ENCODE measurements at places on chromosomes 7 and 10.

GRCh38 chr10:130135676-130136225 is 440 bp upstream of the GLRX3 start:
- DNase-seq = no peak

GRCh38 chr7:22406715-22407114 is 49.8 kb upstream of the RAPGEF5 start:
- DNase-seq = no peak

DNA sequence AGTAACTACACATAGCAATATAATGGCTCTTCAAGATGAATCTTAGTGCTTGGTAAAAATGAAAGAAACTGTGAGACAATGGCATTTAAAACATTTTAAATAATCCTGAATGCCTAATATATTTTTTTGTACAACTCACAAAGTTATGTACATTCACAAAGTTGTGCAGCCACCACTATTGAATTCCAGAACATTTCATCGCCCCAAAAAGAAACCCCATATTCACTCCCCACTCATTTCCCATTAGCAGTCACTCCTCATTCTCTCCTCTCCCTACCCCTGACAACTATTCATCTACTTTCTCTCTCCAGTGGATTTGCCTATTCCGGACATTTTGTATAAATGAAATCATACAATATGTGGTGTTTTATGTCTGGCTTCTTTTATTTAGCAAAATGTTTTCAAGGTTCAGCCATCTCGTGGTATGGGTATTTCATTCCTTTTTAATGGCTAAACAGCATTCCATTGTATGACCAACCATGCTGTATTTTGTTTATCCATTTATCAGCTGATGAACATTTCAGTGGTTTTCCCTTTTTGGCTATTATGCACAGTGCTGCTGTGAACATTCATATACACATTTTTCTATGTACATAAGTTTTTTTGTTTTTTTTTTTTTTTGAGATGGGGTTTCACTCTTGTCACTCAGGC is 34.7 kb downstream of the ENTPD7 start:
- no peak for DNase-seq

- DNase-seq = no peak
Observed at GRCh38 chr7:139613971-139614411, 90.5 kb downstream of the CLEC2L start.

DNA sequence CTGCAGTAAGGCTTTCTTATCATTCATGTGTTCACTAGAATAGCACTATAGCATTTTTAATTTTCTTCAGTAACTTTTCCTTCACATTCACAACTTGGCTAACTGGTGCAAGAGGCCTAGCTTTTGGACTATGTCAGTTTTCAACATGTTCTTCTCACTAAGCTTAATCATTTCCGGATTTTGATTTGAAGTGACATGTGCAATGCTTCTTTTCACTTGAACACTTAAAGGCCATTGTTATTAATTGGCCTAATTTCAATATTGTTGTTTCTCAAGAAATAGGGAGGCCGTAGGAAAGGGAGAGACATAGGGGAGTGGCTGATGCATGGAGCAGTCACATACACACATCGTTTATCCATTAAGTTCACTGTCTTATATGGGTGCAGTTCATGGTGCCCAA is 151.2 kb upstream of the NFE2L3 start:
- no peak for DNase-seq

- DNase-seq = no peak
Observed at GRCh38 chr10:201328-201771, 66.1 kb downstream of the ZMYND11 start.

DNA sequence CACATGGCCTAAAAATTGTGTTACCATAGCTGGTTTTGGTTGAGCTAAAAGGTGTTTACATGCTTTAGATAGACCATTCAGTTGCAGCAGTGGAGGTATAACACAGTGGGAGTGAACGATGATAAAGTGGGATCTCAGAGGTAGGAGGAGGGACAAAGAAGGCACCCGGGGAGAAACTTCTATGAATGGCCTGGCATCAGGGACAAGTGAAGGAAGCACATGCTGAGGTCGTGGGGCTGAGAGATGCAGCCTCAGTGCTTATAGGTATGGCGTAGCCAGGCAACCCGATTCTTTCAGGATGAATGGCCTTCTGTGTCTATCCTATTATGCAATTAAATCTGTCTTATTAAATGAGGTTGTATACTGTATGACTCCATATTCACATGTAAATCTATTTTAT is 3.9 kb upstream of the CDK6 start:
- DNase-seq = no peak

DNA sequence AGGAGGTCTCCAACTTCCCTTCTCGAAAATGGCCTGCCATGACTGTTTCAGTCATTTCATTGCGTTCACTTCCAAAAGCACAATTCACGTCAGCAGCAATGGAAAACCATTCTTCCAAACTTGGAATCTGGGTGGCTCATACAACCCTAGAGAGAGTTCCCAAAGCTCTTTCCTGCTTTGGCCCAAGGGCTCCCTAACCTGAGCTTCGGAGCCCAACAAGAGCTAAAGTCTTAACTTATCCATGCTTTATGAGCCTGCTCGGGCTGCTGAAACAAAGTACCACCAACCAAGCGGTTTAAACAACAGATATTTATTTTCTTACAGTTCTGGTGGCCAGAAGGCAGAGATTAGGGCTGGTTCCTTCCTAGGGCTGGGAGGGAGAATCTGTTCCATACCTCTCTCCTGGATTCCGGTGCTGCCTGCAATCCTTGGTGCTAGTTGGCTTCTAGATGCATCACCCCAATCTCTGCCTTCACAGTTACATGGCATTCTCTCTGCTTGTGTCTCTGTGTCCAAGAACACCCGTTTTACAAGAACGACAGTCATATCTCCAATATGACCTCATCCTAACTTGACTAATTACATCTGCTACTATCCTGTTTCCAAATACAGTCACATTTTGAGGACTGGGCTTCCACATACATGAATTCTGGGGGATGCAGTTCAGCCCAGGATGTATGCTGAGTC is 33.5 kb downstream of the CAMK2B start:
- DNase-seq = no peak

- DNase-seq = no peak
Observed at GRCh38 chr7:16350634-16351033, 70.7 kb downstream of the CRPPA start.

DNA sequence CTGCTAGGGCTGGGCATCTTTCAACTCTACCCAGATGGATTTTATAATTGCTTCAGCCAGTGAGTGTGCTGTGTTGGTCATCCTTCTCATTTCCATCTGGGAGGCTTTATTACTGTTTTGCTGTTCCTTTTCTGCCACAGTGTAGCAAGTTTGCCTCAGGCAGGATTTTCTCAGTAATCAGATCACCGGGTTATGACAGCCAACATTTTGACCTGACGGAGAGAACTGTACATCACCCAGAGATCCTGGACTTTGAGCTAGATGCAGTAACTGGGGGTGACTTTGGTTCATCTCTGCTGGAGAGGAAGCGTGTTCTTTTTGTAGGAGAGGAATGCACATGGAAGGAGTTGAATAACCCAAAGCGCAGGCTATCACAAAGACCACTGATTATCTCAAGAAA is 111.8 kb upstream of the AGR3 start:
- DNase-seq = no peak

GRCh38 chr10:3786295-3787015 is 1.4 kb upstream of the KLF6 start:
- DNase-seq = no peak

DNA sequence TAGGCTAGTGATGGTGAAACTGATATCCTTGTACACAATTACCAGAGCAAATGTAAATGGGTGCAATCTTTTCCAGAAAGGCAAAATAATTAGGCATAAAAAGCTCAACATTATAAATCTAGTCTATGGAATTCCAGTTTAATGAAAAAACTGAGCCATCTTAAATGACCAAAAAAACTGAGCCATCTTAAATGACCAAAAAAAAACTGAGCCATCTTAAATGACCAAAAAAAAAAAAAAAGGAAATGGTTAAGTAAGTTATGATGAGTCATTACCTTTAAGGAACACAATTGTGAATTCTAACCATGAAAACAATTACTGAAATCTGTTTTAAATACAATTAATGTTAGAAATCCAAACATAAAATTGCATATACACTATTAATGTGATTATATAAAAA is 25.3 kb downstream of the USP6NL start:
- DNase-seq = no peak

GRCh38 chr10:120005207-120006201 is 113.0 kb downstream of the SEC23IP start:
- DNase-seq = no peak

GRCh38 chr10:927131-927530 is 4.4 kb downstream of the LARP4B start:
- no peak for DNase-seq

GRCh38 chr7:137304624-137305235 is 38.8 kb downstream of the PTN start:
- DNase-seq = no peak

GRCh38 chr10:106086391-106086790 is 1078.1 kb downstream of the SORCS1 start:
- DNase-seq = no peak

GRCh38 chr7:36490419-36490830 is 100.8 kb downstream of the ANLN start:
- no peak for DNase-seq

DNA sequence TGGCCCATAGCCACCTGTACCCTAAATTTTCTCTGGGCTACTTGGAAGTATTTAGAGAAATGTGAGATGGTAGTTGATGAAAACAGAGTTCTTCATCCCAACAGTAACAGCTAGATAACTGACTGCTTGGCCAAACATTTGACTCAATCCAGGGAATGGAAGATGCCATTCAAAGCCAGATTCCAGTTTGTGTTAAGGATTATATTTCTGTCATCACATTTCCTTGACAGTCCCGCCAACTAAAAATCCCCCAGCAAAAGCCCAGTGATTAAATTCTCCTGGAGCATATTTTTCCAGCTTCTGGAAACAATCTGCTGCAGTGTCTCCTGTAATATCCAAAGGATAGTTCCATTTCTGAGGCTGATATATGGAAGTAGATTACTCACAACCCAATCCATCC is 45.4 kb upstream of the PTN start:
- DNase-seq = no peak

- no peak for DNase-seq
Observed at GRCh38 chr7:22931011-22931410, 82.9 kb downstream of the HYCC1 start.

- DNase-seq = no peak
Observed at GRCh38 chr10:74827045-74827441, 643 bp downstream of the KAT6B start.

GRCh38 chr10:15300697-15301096 is 70.4 kb downstream of the FAM171A1 start:
- DNase-seq = no peak

DNA sequence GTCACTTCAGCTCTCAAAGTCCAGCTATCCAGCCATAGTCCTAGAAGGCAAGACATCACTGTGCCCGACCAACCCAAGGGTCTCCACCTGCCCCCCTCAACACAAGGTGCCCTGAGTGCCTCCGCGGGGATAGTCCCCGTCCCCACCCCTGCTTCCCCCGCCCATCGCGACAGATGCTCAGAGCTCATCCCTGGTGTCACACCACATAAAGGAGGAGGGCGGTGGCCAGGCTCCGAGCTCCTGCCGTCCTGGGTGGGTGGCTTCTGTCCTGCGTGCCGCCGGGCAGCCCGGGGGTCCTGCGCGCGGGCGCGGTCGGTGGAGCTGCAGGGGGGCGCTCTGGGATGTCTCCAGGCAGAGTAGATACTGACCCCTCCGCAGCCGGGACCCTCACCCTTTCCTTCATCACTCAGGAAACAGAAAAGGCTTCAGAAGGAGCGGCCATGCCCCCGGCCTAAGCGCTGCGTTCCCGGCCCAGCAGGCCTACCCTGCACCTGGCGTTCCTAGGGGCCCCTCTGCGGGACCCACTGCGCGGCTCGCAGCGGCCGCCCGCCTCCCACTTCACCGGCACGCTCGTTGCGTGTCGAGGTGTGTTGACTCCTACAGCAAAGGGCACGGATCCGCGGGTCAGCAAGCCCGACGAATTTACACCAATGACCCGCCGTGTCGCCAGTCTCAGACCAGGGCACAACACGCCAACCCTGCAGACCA is 53.4 kb downstream of the ALOX5 start:
- DNase-seq = no peak

DNA sequence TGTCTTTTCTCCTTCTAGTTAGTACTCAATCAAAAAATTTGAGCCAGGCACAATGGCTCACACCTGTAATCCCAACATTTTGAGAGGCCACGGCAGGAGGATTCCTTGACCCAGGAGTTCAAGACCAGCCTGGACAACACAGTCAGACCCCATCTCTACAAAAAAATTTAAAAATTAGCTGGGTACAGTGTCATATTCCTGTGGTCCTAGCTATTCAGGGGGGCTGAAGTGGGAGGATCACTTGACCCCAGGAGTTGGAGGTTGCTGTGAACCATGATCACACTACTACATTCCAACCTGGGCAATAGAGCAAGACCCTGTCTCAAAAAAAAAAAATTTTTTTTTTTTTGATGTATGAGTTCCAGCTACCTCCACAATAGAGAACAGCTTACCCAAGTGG is 57.8 kb downstream of the SKIDA1 start:
- DNase-seq = no peak

DNA sequence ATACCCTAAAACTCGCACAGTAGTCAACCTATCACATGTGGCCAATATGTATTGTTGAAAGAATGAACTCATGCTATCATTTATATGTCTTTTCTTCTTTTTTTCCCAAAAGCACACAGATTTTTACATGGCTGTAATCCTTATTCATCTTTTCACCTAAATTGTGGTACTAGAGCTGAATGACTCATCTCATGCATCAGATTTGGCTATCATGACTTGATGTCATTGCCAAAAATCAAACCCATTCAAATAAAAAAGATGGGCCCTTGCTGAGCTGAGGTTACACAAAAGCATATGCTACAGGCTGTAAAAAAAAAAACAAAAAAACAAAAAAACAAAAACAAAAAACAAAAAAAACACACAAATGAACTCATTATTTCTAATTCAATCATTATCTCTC is 3.3 kb upstream of the LMOD2 start:
- DNase-seq = no peak

DNA sequence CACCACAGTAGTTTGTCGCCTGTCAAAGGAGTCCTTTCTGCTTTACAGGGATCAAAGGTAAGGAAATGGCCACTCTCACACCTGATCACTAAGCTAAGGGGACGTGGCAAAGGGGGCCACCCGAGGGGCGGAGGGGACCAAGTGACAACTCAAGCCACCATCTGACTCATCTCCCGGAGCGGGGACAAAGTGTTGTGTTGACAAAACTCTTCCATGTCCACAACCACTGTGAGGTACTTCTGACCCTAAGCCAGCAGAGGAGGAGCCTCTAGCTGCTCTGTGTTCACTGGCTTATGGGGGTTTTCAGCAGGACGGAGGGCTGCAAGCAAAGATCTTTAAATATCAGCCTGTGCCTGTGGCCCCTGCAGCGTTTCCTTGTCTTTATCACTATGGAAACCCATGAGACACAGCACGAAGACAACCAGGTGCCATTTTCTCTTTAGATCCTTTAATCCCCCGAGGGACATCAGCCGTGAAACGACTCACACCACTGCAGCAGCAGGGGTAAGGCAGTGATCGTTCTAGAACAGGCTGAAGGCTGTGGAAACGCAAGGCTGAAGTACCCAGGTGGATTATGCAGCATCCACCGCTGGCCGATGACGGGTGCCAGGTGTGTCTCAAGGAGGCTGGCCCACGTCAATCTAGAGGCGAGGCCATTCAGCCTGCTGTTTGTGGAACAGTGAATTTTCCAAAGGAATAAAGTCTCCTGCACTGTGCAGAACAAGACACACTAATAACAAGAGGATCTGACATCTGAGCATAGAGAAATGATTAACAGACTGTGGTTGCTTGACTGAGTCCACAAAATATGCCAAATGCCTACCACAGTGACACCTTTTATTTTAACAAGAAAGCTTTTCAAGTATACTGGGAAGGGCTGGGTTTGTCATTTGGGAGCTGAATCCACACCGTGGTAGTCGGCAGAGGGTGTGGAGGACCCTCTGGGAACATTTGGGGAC is 26.6 kb upstream of the DDC start:
- no peak for DNase-seq

- no peak for DNase-seq
Observed at GRCh38 chr7:18364396-18364795, 131.2 kb upstream of the HDAC9 start.

All from activated CD4-positive, CD25-positive, alpha-beta regulatory T cell (primary cell).